A549 treated with RU486 at 1 μM for 4 hours (cell line): ENCODE measurements at places on chromosomes 4 and X. TPM values are rescaled to one million over a fixed set of nuclear protein-coding genes. Genes with fewer than 3 reads are reported as not detected.

The ANTXR2 gene
- total RNA-seq, result 3.7 to 5.2 TPM (median 4.6 TPM) in 5 replicates

The MGARP gene
- total RNA-seq, result 0.30 to 1.1 TPM (median 0.90 TPM) in 5 replicates

The TBX22 gene
- not detected in 5 replicates for total RNA-seq

The HAND2 gene
- 0.29 to 0.92 TPM (median 0.42 TPM) in 5 replicates for total RNA-seq

The SSX2 gene
- total RNA-seq, result not detected in 5 replicates

The FGFR3 gene
- 1.4 to 2.5 TPM (median 1.9 TPM) in 5 replicates for total RNA-seq

The RASGEF1B gene
- total RNA-seq, result 0.25 TPM in 1 of 5 replicates, not detected in the others

The ATP10D gene
- total RNA-seq, result 2.2 to 3.3 TPM (median 2.8 TPM) in 5 replicates

The USP46 gene
- 5.6 to 8.4 TPM (median 7.6 TPM) in 5 replicates for total RNA-seq

The PRRG3 gene
- total RNA-seq, result not detected in 5 replicates

The CACNA1F gene
- not detected in 5 replicates for total RNA-seq

The SMIM31 gene
- 0.05 to 0.07 TPM in 2 of 5 replicates, not detected in the others for total RNA-seq

The RNF175 gene
- total RNA-seq, result not detected in 5 replicates

The NDNF gene
- total RNA-seq, result not detected in 5 replicates

The CTAG1A gene
- not detected in 5 replicates for total RNA-seq

The MAGEE2 gene
- total RNA-seq, result not detected in 5 replicates

The COL25A1 gene
- total RNA-seq, result not detected in 5 replicates

The PCDH19 gene
- 0.01 to 0.06 TPM (median 0.02 TPM) in 3 of 5 replicates, not detected in the others for total RNA-seq

The GABRB1 gene
- total RNA-seq, result not detected in 5 replicates
